ENCODE measurements at places on chromosomes 5 and 9.

DNA sequence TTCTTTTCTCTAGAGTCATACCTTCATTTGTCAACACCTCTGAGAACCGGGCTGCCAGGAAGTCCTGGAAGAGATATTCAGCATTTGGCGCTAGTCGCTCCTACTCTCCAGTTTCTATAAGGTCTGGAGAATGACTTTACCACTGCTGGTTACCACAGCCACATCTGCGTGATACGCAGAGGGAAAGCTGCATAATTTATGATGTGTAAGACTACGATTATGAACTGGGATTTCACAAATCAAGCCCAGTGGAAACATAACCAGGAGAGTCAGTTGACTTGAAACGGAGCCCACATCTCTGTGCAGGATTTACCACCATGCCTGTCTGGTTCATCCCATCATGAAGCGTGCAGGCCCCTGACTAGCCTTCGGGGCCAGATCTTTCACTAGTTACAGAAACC, 72.6 kb downstream of the FGF1 start:
- no peak for DNase-seq

DNA sequence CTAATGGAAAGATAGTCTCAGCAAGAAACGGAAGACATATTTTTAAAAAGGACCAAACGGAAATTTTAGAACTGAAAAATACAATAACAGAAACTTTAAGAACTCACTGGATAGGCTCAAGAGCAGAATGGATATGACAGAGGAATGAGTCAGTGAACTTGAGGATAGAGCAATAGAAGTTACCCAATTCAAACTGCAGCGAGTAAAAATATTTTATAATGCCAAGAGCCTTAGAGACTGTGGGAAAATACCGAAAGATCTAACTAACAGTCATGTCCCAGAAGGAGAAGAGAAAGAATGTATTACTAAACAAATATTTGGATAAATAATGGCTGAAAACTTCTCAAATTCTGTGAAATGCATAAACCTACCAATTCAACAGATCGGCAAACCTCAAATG, 40.8 kb downstream of the ADAMTS2 start:
- no peak for DNase-seq

- DNase-seq = no peak
Observed at GRCh38 chr9:20557285-20557684, 65.0 kb downstream of the MLLT3 start.

GRCh38 chr9:89786655-89787054, 181.8 kb downstream of the GADD45G start:
- no peak for DNase-seq

DNA sequence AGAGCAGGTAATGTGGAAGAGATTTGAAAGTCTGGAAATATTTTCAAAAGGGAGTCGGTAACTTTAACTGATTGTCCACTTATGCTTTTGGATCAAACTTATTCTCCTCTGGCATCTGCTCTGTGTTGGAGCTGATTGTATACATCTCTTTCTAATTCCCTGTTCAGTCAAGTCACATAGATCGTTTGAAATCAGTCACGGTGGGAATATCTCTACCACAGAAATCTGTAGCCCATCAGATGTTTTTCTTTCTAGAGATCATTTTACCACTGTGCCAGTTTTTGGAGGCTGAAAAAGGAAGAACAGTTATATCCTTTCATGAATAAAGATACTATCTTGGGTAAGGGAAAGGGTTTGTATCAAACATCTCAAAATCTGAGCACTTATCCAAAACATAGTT, 1853.3 kb downstream of the EFNA5 start:
- DNase-seq = no peak

- DNase-seq = no peak
Observed at GRCh38 chr9:2743937-2744529, 26.7 kb downstream of the KCNV2 start.

DNA sequence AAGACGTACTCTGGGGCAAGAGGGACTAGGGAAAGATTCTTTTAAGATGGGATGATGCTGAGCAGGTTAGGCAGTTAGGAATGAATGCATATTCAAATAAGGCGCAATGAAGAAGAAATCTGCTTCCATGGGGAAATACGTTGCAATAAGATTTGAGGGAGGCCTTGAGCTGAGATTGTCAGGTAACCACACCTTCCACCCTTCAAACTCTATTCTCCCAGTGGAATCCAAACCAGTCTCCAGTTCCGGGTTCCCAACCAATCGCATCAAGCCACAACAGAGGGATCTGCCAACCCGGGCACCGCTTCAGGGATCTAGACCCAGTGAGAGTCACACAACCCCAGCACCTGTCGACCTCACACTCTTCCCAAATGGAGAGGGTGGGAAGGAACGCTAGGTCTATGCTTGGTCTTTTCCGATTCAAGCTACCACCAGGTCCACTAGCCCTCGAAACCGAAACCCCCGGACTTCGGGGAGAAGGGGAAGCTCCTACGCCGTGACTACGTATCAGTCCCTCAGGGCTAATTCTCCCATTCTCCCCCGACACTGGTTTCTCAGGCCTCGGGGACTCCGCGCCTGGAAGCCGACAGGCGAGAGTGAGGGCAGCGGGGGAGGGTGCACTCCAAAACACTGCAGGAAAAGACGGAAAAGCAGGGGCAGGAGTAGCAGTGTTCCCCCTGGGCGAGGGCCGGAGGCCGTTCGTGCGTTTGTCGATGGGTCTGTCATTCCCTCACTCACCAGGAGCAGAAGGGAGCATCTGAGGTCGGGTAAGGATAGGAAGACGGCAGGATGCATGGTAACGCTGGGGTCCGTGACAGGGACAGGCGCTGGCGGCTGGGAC, 534 bp downstream of the ERP44 start:
- DNase-seq = peak; percentile 21
